Sigmoid colon (tissue), 7 donors: ENCODE measurements at places on chromosomes 11 and 22. TPM values are rescaled to one million over a fixed set of nuclear protein-coding genes. Genes with fewer than 3 reads are reported as not detected.

CD44 gene
- 76.4 TPM for total RNA-seq

PPFIBP2 gene
- 11.6 TPM for total RNA-seq

DNA sequence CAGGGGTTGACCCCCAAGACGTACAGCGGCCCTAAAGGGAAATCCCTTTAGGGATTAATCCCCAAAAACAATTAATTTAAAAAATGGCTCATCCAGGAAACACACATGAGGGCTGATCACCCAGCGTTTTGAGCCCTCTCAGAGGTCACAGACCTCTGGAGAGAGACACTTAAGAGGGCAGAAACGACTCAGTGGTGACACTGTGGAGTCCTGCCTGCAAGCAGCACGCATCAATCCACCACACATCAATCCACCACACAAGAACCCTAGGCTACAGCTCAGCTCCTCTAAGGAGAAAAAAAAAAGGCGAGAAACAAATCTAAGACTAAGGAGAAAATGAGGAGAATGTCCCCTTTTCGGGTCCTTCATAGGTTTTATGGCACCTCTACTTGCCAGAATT lies 12.5 kb upstream of the SELENOH start:
- H3K27ac ChIP-seq = no peak overlapping the region
- H3K4me3 ChIP-seq = no peak overlapping the region
- no peak for DNase-seq

GRCh38 chr11:8368772-8369171 lies 105.1 kb upstream of the LMO1 start:
- H3K4me3 ChIP-seq = no peak overlapping the region
- H3K27me3 ChIP-seq = no peaks in the 10 kb centered on the region
- peak; percentile 19 for DNase-seq
- H3K36me3 ChIP-seq = no peaks in the 10 kb centered on the region
- no peaks in the 10 kb centered on the region for H3K4me1 ChIP-seq
- H3K27ac ChIP-seq = no peak overlapping the region

DNA sequence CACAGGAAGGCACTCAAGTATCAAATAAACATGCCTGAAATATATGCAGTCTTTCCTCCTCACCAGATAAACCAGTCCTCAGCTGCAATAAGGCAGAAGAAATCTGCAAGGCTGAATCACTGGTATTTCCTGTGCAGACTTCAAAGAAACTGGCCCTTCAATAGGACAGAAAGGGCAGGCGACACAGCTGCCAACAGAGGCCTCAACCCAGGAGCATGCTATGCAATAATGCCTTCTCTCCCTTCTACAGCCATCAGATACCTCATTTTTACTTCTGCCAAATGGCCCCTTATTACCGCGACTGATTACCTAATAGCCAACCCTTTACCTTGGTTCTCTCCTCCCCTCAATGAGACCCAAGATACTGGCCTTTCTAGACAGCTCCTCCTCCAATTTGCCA lies 8.0 kb downstream of the NUMA1 start:
- DNase-seq = no peak
- no peaks in the 10 kb centered on the region for H3K36me3 ChIP-seq
- no peak overlapping the region for H3K4me3 ChIP-seq
- H3K27me3 ChIP-seq = no peaks in the 10 kb centered on the region
- H3K4me1 ChIP-seq = peaks cover 49% of the 10 kb centered on the region
- H3K27ac ChIP-seq = peak overlapping the region; percentile 63

DNA sequence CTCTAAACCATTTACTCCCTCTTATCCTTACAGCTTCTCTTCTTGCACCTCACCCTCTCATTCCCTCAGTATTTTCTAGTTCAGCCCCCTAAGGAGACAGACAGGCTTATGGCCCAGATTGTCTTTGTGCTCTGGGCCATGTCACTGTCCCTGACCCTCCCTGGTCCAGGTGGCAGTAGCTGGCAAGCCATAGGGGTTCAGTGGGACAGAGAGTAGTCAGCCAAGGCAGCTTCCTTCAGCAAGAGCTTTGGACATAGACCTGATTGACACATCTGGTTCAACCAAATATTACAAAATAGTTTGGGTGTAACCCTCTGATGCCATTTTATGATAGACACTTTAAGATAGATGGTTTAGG lies 53.9 kb downstream of the NCAM1 start:
- peaks cover 20% of the 10 kb centered on the region for H3K4me1 ChIP-seq
- peak overlapping the region; percentile 73 for H3K27ac ChIP-seq
- no peak overlapping the region for H3K4me3 ChIP-seq
- no peak for DNase-seq
- no peaks in the 10 kb centered on the region for H3K36me3 ChIP-seq

GRCh38 chr22:32684148-32684821 lies 117.2 kb upstream of the TIMP3 start:
- H3K27me3 ChIP-seq = no peaks in the 10 kb centered on the region
- no peak for DNase-seq
- no peaks in the 10 kb centered on the region for H3K36me3 ChIP-seq
- peaks cover 13% of the 10 kb centered on the region for H3K4me1 ChIP-seq
